Renal cortex interstitium (tissue), 15 donors: ENCODE measurements at places on chromosomes 6 and 20. TPM values are rescaled to one million over a fixed set of nuclear protein-coding genes. Genes with fewer than 3 reads are reported as not detected.

The FOXA2 gene
- 0.06 TPM for polyA plus RNA-seq

The MRPL14 gene
- 54.9 TPM for polyA plus RNA-seq

- no peak for DNase-seq
Observed at GRCh38 chr6:104896914-104897313, 37.2 kb upstream of the HACE1 start.

The TNF gene
- polyA plus RNA-seq: 0.40 TPM

GRCh38 chr6:144729502-144729901, 444.4 kb downstream of the UTRN start:
- DNase-seq: no peak

The BTN1A1 gene
- 0.23 TPM for polyA plus RNA-seq

- no peak for DNase-seq
Observed at GRCh38 chr20:63000958-63001357, 5.8 kb downstream of the BHLHE23 start.

- DNase-seq: no peak
Observed at GRCh38 chr6:94751641-94752329, 825.5 kb upstream of the MANEA start.

DNA sequence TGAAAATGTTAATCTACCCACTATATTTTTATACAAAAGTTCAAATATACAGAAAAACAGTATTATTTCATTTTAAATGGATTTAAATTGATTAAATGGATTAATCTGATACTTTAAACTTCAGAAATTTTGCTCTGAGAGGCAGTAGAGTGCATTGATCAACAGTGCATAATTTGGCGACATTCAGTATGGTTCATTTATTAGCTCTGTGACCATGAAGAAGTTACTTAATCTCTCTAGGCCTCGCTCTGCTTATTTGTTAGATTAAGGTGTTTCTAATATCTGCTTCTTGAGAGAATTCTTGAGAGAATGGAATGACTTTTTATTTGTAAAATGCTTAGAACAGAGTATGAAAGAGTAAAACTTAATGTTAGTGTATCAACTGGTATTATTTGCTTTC, 8.9 kb downstream of the PDE7B start:
- DNase-seq: no peak

- no peak for DNase-seq
Observed at GRCh38 chr6:34551720-34552119, 4.4 kb downstream of the SPDEF start.

DNA sequence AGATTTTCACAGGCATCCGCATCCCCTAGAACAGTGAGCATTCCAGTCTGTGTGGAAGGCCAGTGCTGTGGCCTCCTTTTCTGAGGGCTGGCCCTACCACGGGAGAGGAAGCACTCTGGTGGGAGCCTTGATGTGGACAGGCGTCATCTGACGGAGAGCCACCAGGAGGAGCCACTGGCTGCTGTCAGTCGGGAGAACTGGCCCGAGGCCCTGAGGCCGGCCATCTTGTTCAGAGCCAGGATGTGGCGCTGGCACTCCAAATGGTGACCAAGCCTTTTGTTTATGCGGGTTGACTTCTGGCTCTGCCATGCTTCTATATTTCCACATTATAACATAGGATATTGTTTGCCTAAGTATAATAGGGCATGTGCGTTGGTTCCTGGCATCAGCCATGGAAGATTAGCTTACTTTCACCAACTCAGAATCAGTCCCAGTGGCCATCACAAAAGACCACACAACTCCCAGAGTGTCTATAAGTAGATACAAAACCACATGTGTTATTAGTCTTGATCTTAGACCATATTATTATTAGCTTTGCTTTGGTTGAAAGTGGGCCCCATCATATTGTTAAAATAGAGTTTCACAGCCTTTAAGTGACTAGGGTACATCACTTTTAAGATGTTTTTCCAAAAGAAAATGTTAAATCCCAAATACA, 273.9 kb upstream of the TAB2 start:
- DNase-seq: no peak
